ENCODE measurements at places on chromosomes 2 and 18.

DNA sequence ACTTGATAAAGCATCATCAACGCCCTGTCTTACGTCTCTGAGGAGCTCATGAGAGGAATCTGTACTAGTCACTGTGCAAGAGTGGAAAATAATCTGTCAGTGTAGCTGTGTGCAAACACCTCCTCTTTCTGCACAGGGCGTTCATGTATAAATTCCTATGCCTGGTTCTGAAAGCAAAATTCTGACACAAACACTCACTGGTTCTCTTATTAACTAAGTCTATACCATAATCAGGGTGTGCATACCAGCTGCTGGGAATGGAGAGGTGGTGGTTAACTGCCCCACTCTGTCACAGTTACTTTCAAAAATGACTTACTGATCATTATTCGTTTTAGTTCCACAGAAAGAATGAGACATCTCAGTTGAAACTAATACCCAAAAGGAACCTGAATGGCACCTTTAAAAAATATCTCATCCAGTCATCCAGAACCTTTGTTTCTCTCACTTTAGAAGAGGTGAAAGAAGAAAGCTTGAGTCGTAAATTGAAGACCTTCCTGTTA lies 35.7 kb downstream of the STK39 start:
- no peak for DNase-seq

DNA sequence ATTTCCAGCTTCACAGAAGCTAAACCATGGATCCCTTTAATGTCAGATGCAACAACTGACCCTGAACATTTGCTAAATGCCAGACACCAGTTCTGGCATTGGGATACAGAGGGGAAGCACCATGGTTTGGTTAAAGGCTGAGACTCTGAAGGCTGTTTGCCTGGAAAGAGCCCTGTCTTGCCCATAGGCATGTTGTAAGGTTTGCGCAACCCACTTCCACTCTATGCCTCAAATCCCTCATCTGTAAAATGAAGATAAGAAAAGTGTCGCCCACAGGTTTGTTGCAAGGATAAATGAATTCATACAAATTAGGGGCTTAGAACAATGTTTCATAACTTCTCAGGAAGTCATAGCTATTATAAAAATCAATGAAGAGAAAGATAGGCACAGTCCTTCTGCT lies 380.9 kb upstream of the GYPC start:
- DNase-seq = no peak

GRCh38 chr2:144780983-144781382 lies 261.1 kb upstream of the ZEB2 start:
- DNase-seq = no peak

DNA sequence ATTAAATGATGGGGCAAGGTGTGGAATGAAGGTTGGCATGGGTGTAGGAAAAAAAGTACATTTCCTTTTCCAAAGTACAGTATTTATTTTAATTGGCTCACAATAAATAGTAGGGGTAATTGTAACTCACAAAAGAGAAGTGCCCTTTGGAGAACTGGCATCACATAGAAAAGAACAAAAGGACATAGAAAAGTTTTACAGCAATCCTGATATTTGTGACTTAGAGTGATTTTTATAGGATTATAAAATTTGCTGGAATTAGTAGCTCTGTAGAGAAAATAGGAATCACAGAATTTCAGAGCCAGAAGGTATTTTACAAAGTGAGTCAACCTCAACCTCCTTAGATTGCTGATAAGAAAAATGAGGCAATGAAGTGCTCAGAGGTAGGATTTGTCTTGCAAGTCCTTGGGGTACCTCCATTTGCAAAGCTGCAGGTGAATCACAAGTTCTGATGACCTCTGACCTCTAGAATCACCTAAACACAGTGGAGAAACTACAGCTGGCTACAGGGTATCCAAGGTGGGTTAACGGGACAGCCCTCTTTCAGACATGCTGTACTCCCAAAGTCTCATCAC lies 133.6 kb downstream of the SOCS6 start:
- DNase-seq = no peak

GRCh38 chr18:74342416-74343043 lies 26.9 kb downstream of the C18orf63 start:
- DNase-seq = no peak

DNA sequence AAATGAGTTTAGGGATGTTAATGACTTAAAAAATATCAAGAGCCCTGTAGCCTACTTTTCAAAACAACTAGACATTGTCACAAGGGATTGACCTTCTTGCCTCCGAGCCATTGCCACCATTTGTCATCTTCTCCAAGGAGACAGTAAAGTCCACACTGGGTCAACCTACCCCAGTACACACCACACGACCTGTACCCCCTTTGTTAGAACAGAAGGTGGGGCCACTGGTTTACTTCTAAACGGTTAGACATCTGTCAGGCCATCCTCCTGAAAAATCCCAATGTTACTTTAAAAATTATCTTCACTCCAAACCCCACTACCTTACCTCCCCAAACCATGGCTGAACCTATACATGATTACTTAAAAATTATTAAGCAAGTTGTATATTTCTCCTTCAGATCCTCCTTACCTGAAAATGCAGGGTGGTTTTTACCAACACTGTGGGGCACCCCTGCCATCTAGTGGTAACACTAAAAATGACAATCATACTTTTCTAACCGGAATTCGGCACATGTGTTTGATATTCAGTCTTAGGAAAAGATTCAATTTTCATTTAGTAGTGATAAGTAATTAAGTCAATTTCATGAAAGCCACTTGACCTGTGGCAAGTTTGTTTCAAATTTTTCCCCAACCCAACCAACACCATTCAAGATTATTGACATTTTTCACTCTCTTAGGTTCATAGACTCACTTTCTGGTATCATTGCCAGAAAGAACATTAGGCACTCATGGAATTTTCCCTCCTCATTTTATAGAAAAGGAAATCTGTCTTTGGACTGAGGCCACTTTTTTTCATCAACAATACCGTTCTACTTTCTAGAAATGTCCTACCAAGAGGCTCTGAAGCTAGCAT lies 265.3 kb upstream of the PKDCC start:
- DNase-seq = no peak

- no peak for DNase-seq
Measured at GRCh38 chr2:26654061-26654340, 12.8 kb upstream of the CIB4 start.

DNA sequence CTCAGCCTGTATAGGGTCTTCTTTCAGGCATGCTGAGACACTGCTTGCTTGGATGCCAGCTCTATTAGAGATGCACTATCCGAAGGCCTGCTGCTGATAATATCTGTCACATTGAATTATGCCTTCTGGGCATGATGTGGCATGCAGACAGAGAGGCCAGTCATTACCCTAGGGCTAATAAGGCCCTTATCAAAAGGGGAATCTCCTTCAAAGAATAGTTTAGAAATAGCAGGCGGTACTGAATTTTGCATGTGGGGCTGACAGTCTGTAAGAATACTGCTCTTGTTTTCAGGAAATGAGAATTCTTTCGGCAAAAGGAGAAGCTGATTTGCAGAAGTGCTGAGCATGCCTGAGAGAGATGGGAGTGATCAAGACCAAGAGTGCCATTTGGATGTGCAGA lies 13.1 kb upstream of the LHCGR start:
- DNase-seq = no peak

- no peak for DNase-seq
Measured at GRCh38 chr2:30372826-30373225, 74.2 kb upstream of the LCLAT1 start.

DNA sequence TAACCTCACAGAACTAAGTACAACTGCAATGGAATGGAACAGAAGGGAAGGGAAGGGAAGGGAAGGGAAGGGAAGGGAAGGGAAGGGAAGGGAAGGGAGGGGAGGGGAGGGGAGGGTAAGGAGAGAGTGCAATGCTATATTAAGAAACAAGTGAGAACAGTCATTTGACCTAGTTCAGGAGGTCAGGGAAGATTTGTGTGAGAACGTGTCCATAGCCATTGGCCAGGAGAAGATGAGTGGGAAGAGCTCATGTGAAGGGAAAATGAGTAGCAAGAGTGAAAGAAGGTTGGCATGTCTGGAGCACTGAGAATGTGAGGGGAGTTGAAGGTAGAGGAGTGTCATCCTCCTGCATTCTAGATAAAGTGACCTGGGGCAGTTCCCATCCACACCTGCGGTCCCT lies 481.6 kb downstream of the IRS1 start:
- no peak for DNase-seq

- DNase-seq = no peak
Measured at GRCh38 chr2:217609952-217610351, 392.8 kb downstream of the TNS1 start.

DNA sequence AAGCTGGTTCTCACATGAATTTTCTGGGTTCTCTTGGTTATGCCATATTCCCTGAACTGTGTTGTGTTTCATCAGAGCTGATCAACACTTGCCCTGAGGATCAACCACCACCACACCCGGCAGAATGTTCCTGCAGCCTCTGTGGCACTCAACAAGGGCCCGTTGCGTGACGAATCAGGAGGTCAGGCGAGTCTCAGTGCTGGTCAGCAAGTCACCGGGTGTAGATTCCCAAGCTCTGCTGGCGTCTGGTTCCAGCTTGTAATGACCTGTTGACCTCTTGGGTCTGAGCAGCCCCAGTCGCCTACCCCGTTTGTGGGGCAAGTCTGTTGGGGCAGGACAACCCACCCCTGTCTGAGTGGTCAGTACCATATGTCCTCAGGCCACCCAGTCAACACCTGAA lies 46.0 kb downstream of the ADCY3 start:
- no peak for DNase-seq

- DNase-seq = no peak
Measured at GRCh38 chr2:236510034-236510433, 59.6 kb upstream of the ACKR3 start.
